ENCODE measurements at places on chromosomes 3 and 15. TPM values are rescaled to one million over a fixed set of nuclear protein-coding genes. Genes with fewer than 3 reads are reported as not detected.

Gene EPHB1
- 1.4 TPM for total RNA-seq

Gene APOD
- total RNA-seq: not detected

Gene TNFAIP8L3
- not detected for total RNA-seq

Gene ABHD6
- total RNA-seq: 4.4 TPM

Gene ZIC1
- total RNA-seq: not detected

Gene RPL15
- total RNA-seq: 1,496 TPM

Gene GOLGA8M
- 5.2 TPM for total RNA-seq

Gene LRRC49
- total RNA-seq: not detected

Gene ROPN1
- not detected for total RNA-seq

Gene MUC20
- total RNA-seq: 0.53 TPM

Gene PLAAT1
- total RNA-seq: not detected

Gene SLC6A1
- total RNA-seq: not detected

Gene C3orf20
- 0.10 TPM for total RNA-seq

Gene CCDC66
- 25.0 TPM for total RNA-seq

Gene INSYN1
- total RNA-seq: not detected

Gene KBTBD8
- 12.9 TPM for total RNA-seq

Gene TEX55
- total RNA-seq: not detected

Gene PRR20G
- total RNA-seq: not detected

Gene SPATA12
- not detected for total RNA-seq

Gene CCRL2
- 10.1 TPM for total RNA-seq

Gene MYO5A
- 34.8 TPM for total RNA-seq

Gene CLDN11
- not detected for total RNA-seq

Gene SRP14
- total RNA-seq: 182 TPM

Gene TM6SF1
- total RNA-seq: 22.1 TPM

Gene UQCRC1
- total RNA-seq: 196 TPM

Gene GOLGA8N
- total RNA-seq: 32.0 TPM

Gene NEIL1
- 2.8 TPM for total RNA-seq

Gene SPINK8
- not detected for total RNA-seq

Gene SNTN
- total RNA-seq: not detected

Gene STIMATE
- total RNA-seq: 29.9 TPM

Gene CCK
- total RNA-seq: not detected

Gene GRAMD1C
- 1.1 TPM for total RNA-seq

Gene FBXW12
- not detected for total RNA-seq

Gene CFAP100
- not detected for total RNA-seq

Gene CCR9
- not detected for total RNA-seq

Gene SEC11A
- total RNA-seq: 117 TPM

Gene MGLL
- total RNA-seq: 2.2 TPM

Gene HHLA2
- total RNA-seq: 3.9 TPM
